ENCODE measurements at places on chromosomes 1 and 21. TPM values are rescaled to one million over a fixed set of nuclear protein-coding genes. Genes with fewer than 3 reads are reported as not detected.

CAPN9 gene
- total RNA-seq: not detected

TMEM82 gene
- not detected for total RNA-seq

BRINP2 gene
- total RNA-seq: not detected

AJAP1 gene
- not detected for total RNA-seq

SPATA1 gene
- 0.22 TPM for total RNA-seq

OR2L8 gene
- not detected for total RNA-seq

COL11A1 gene
- total RNA-seq: not detected

CCDC24 gene
- total RNA-seq: 0.79 TPM

FCRL5 gene
- total RNA-seq: not detected

SLAMF7 gene
- total RNA-seq: not detected

SLC26A9 gene
- total RNA-seq: not detected

SLC6A17 gene
- total RNA-seq: 1.1 TPM

LCE1D gene
- total RNA-seq: not detected
